GM19239 (cell line): ENCODE measurements at places on chromosomes 7 and 10.

- no peak for DNase-seq
These were observed 629 bp upstream of the DNAJC9 start for GRCh38 chr10:73247509-73248258.

DNA sequence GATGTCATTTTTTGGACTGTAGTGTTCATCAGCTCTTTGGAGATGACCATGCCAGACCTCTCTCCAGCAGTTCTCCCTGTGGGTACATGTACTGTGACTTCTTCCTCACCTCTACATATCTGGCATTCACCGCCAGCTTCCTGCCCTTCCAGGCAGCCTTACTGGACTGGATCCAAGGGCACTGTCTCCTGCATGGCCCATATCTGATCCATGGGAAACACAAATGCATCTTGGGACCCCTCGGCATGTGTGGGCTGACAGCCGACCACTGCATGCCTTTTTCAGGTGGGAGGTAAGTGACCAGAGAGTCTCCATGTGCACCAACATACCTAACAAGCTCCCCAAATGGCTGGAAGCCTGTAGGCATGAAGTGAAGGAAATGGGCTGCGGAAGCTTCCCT is 3.9 kb upstream of the BLVRA start:
- no peak for DNase-seq

DNA sequence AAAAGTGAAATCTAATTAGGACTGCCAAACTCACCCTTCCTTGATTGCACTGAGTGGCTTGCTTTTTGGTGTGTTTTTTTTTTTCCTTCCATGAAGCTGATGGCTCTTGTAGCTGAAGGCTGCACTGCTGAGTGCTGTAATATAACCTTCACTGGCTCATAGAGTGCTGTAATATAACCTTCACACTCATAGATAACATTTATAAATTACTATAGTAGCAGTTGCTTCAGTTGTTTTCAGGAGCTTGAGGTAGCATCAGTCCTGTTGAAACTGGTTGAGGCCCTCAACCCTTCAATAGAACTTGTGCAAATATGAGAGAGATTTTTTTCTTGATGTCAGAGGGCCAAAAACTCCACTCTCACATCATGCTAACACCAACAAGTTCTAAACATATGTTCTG is 404.9 kb upstream of the MBL2 start:
- no peak for DNase-seq

DNA sequence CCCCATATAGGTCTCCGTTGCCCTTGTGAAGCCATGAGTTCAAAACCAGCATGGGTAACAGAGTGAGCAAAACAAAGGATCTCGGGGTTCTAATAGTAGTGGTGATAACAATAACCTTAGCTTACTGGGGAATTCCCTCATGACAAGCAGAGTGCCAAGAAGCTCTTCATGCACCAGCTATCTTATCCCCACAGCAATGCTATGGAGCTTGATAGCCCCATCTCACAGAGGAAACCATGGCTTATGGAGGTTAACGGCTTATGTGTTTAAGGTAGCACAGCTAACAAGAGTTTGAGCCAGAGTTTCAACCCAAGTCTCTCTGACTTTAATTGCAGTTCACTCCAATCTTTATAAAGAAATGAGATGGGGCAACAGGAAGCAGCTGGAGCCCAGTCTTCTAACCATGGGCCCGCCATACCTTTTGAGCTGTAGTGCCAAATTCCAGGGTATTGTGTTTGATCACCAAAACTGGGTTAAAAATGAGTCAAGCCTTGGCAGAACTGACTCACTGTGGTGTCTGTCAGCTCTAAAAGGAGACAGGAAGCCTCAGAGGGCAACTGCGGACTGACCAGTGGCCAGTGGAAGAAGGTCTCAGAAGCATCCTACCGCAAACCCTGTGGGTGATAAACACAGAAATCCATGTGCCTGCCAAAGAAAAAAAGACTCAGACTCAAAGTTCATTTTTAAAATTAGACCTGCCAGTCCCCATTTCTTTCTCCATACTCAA is 16.5 kb upstream of the PLAU start:
- no peak for DNase-seq

- DNase-seq, result peak; percentile 2
These were observed 427.1 kb downstream of the GPAM start for GRCh38 chr10:111756217-111757061.

GRCh38 chr10:99341860-99342490 is 12.8 kb downstream of the CNNM1 start:
- DNase-seq, result no peak

- no peak for DNase-seq
These were observed 104.0 kb downstream of the JCAD start for GRCh38 chr10:29955329-29955935.

- DNase-seq, result no peak
These were observed 872.2 kb upstream of the AUTS2 start for GRCh38 chr7:68725843-68726785.

DNA sequence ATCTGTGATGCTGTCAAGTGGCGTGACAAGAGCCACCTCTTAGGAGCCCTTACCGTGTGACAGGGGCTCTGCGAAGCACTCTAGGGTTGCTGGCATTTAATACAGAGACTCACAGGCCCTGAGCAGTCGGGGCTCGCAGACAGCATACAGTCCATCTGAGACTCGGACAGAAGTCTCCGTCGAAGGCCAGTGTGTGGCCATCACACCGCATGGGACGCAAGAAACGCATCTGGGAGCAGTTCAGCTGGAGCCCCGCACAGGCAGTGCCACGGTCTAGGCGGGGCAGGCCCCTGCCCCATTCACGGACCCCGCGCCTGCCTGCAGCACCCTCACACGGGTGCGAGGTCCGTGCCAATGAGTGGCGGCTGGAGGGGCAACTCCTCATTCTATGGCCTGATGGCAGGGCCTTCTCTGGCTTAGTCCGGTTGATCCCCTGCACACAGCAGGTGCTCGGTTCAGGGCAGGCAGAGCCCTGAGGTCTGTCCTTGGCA is 33.6 kb downstream of the IQCE start:
- no peak for DNase-seq

DNA sequence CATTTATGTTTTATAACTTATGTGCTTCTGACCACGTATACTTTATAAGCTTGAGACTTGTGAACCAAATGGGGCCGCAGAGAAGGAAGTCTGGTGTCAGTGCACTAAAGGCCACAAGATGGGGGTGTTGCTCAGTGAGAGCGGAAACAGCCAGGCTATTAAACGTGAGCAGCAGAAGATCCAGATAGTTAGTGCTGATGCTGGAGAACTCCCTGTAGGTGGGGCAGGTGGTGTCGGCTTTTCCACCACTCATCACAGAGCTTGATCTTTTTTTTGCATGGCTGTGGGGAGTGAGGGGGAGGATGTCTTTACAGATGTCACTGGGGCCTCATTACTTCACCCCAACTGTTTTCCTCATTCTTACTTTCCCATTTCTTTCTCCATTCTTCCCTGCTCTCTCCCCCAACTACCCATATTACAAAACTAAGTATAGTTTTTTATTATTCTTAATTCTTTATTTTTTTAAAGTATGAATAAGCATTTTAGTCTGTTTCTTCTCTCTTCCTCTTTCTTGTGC is 34.7 kb downstream of the ACADSB start:
- peak; percentile 40 for DNase-seq

GRCh38 chr7:10412422-10413019 is 561.2 kb upstream of the PHF14 start:
- DNase-seq, result peak; percentile 2

- DNase-seq, result no peak
These were observed 19.1 kb downstream of the BTRC start for GRCh38 chr10:101373063-101373462.

- no peak for DNase-seq
These were observed 90.8 kb upstream of the FGL2 start for GRCh38 chr7:77290425-77290824.

DNA sequence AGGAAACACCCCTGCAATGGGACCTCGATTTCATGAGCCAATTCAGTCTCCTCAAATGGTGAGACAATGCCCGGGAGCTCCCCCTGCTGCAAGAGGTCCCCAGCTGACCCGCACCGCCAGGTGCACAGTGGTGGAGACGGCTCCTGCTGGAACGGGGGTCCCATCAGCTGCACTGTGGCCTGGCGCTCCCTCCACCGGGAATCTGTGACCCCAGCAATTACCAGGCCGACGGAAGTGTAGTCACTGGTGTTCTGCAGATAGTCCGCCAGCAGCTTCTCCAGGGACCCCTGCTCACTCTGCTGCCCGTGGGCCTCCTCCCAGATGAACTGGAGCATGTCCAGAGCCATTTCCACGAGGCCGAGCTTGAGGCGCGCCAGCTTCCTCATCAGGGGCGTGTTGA is 64.9 kb upstream of the NKX6-2 start:
- DNase-seq, result no peak

- no peak for DNase-seq
These were observed 32.7 kb upstream of the PFKP start for GRCh38 chr10:3034616-3035015.

DNA sequence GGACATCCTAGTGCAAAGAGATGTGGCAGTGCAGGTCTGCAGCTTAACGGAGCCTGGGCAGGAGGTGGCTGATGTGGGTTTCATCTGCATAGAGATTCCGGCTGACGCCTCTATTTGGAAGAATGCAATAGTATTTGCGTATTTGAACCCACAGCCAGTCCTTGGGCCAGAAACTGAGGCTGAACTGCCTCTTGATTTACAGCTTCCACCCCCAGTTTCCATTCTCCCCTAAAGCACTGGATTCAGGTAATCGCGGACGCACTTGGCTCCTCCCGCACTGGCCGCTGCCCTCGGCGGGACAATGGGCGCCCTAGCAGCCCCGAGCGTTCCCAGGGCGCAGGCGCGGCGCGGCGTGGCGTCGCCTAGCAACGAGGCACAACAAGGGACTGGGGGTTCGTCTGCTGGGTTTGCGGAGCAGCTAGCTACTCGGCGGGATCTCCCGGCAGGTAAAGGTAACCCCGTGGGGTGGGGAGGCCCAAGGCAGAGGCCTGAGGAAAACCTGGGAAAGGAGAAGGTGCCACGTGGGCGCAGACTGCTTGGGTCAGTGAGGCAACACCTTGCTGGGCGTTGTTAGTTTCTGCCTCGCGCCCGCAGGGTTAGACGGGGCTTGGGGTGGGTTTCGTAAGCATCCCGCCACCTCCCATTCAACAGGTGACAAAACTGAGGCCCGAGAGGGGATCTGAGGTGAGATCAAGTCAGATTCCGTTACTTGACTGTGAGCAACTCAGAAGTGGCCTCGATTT is at the start of gene ARMC3:
Gene ARMC3 (plus strand): TSS at position 393 of the 743 bp plus-strand sequence. CDS start 3,944 bp downstream, outside the sequence.
- peak; percentile 36 for DNase-seq

- no peak for DNase-seq
These were observed 752.3 kb downstream of the SUGCT start for GRCh38 chr7:40887099-40887498.

GRCh38 chr10:102117391-102118159 is 2.6 kb downstream of the LDB1 start:
- no peak for DNase-seq

- DNase-seq, result no peak
These were observed 85.3 kb upstream of the YAE1 start for GRCh38 chr7:39480901-39481300.

GRCh38 chr7:28064437-28064836 is 116.2 kb downstream of the JAZF1 start:
- DNase-seq, result no peak

DNA sequence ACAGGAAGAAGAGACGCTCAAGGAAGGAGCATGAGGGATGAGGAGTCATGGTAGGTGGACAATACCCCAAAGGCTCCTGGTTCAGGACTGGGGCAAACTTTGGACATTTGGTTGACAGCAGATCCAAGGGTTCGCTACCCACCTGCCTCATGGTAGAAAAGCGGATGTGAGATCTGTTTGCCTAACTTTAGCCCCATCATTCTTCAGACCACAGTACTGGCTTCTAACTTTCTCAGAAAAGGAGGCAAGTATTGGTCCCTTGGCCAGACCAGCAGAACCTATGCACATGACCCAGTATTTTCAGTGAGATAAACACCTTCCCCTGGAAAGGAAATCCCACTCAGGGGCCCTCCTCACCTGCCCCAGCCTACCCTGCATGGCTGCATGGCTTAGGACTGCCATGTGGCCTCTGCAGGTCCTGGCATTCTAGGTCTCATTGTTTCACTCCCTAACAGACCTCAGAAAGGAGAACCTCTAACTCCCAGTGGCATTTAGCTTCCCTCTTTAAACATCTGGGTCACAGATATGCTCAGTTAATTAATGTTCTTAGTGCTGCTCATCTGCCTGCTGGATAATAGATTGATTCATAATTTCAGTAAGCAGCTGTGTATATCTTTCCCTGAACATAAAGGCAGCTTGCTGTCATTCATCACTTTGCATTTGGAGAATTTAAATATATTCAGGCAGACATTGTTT is 574.1 kb downstream of the GALNT17 start:
- no peak for DNase-seq

DNA sequence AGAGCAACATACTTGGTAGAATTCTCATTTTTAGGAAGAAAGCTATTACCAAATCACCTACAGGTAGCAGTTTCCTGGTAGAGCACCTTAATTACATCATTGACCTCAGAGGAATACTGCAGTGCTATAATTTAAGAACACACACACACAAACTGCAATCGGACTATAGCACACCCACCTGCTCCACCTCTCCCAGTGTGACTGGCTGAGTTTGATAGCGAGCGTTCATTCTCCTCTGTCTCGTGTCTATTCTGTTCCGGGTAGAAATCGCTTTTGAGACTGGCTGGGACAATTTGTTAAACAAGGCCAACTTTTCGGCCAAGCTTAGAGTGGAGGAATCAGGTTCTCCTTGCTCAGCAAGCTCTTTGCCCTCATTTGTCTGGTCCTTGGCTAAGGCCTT is 110.5 kb downstream of the SVIL start:
- no peak for DNase-seq

DNA sequence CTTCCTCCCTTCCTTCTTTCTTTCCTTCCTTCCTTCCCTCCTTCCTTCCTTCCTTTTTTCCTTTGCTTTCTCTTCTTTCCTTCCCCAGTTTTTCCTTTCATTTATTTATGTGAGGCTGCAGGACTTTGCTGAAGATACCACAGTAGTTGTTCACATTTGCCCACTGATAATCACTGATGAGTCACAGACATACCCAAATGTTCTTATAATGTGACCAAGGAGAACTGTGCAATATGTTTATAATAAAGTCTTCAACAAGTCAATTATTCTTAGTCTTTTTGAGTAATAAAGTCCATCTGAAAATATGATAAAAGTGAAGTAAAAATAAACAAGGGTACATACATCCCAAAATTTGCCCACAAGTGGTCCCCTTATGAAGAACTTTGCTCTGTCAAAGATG is 159.7 kb downstream of the GNAI1 start:
- no peak for DNase-seq

GRCh38 chr7:150976529-150977381 is 1.4 kb downstream of the KCNH2 start:
- no peak for DNase-seq

DNA sequence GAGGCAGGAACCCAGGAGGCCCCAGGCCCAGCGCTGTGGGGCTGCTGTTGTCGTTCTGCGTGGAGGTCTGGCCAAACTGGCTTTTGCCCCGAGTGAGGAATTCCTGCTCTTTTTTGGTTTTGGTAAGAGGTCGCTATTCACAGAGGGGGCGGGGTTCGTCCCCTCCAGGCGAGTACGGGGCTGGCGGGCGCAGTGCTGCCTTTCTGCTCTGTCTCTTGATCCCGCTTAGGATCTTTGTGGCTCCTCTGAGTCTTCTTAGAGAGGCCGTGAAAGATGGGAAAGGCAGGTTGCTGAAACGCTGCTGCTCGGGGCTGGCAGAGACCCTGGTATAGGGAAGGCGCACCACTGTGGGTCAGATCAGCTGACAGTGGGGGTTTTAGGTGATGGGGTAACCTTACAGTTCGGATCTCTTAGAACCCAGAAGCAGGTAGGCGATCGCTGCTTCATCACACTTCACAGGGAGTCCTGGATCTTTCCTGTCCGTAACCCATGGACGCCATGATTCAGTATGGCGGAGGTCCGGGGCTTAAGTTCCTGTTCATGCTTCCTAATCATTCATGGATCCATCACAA is 136.7 kb downstream of the KIF20B start:
- DNase-seq, result no peak
